ENCODE measurements at places on chromosomes 16 and 17. TPM values are rescaled to one million over a fixed set of nuclear protein-coding genes. Genes with fewer than 3 reads are reported as not detected.
A peak's percentile ranks its signal among the peaks of the same experiment; 100 is the strongest.

GRCh38 chr17:42387661-42388380 is 421 bp downstream of the STAT3 start:
- peak; percentile 58 for DNase-seq

The LDAF1 gene
- total RNA-seq, result 58.5 TPM

DNA sequence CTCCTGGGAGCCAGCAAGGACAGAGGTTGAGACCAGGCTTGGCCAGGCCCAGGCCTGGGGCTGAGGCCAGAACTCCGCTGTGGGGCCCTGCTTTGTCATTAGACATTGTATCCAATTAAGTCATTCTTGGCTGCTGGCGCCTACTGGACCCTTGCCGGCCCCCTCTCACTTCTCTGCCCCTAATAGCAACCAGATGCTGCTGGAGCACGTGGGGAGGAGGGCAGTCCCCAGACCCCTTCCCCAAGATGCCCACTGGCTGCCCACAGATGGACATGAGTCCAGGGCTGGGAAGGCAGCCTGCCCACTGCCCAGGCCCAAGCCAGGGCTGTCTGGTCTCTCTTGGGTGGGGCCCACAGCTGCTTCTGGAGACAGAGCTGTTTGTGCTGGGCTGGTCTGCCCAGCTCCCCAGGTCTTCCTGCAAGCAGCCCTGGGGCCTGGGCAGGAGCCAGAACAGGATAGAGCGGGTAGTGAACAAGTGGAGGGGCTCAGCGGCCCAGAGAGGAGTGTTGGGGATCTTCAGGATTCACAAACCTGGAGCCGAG is 7.8 kb downstream of the PLXDC1 start:
- DNase-seq, result peak; percentile 73

The RAB11FIP4 gene
- 6.1 TPM for total RNA-seq

GRCh38 chr16:2088759-2089358 is 41.1 kb downstream of the TSC2 start:
- no peak for DNase-seq

The MYO15B gene
- total RNA-seq, result 61.5 TPM

- peak; percentile 89 for DNase-seq
Measured at GRCh38 chr17:43720311-43721060, 38.1 kb downstream of the SOST start.

All from left cardiac atrium (tissue), 4 donors.